Activated CD8-positive, alpha-beta memory T cell treated with anti-CD3 and anti-CD28 coated beads for 36 hours (primary cell): ENCODE measurements at places on chromosomes 7 and 10. TPM values are rescaled to one million over a fixed set of nuclear protein-coding genes. Genes with fewer than 3 reads are reported as not detected.

STEAP1B gene
- total RNA-seq: 0.23 TPM

TRIM56 gene
- total RNA-seq: 28.5 TPM

GIMAP4 gene
- 30.9 TPM for total RNA-seq

LIPF gene
- not detected for total RNA-seq

SRGN gene
- 673 TPM for total RNA-seq

SPDYE9 gene
- not detected for total RNA-seq

GDF10 gene
- total RNA-seq: 1.0 TPM

RBM48 gene
- total RNA-seq: 14.7 TPM

ZNF117 gene
- total RNA-seq: 4.1 TPM

NKX2-3 gene
- total RNA-seq: not detected

STEAP1 gene
- 0.48 TPM for total RNA-seq

PVRIG gene
- 23.6 TPM for total RNA-seq
